ENCODE measurements at places on chromosomes 6 and 20. TPM values are rescaled to one million over a fixed set of nuclear protein-coding genes. Genes with fewer than 3 reads are reported as not detected.
A peak's percentile ranks its signal among the peaks of the same experiment; 100 is the strongest.

Gene FUT9
- under 0.01 TPM for polyA plus RNA-seq

Gene WFDC5
- polyA plus RNA-seq, result 0.11 TPM

Gene CCDC170
- polyA plus RNA-seq, result not detected

Gene NR2E1
- polyA plus RNA-seq, result not detected

Gene OOEP
- polyA plus RNA-seq, result not detected

DNA sequence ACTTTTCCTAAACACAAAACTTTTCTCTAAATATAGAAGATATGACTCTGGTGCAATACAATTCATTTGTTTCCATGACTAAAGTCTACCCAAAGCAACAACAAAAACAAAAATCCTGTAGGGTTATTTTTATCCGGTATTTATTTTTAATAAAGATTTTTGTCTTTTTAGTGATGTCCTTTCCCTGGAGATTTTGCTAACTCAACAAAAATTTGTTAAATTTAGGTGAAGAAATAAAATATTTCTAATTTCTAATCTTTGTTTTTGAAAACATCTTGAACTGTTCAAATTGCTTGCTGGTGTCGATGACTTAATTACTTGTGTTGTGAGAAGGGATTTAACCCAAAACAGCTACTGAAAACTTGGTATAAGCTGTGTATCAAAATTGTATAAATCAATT is 741.8 kb downstream of the HDGFL1 start:
- no peaks in the 10 kb centered on the region for H3K27me3 ChIP-seq
- no peaks in the 10 kb centered on the region for H3K4me1 ChIP-seq
- H3K27ac ChIP-seq, result no peak overlapping the region
- no peaks in the 10 kb centered on the region for H3K36me3 ChIP-seq
- DNase-seq, result no peak

DNA sequence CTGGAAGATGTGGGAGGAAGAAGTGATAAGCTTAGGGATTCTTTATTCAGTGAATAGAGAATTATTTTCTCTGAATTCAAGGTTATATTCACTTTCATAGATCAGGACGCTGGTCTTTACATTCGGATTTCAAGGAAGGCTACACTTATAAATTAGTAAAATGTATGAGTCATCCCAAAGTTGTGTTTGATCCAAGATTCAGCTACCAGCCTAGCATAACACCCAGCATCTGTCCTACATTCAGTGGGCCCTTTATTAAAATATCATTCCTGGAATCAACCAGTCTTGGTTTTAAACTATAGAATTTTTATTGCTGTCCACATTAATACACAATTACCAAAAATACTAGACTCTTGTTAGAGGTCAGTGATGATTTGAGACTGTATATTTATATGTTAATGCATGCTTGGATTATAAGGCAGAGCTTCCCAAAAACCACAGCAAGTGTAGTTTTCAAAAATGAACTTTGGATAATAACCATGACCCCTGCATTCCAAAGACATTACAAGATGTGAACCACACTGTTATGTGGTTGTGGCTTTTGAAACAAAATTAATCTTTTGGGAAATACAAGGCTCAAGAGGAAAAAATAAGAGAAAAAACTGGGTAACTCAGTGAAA is 210.7 kb upstream of the CNR1 start:
- no peak for DNase-seq
- H3K27me3 ChIP-seq, result no peaks in the 10 kb centered on the region
- H3K4me3 ChIP-seq, result no peak overlapping the region
- peaks cover 31% of the 10 kb centered on the region for H3K4me1 ChIP-seq

- no peaks in the 10 kb centered on the region for H3K36me3 ChIP-seq
- no peaks in the 10 kb centered on the region for H3K4me1 ChIP-seq
- H3K27ac ChIP-seq, result no peak overlapping the region
- no peaks in the 10 kb centered on the region for H3K27me3 ChIP-seq
- peak; percentile 67 for DNase-seq
Measured at GRCh38 chr6:107806691-107807090, 17.4 kb downstream of the SCML4 start.
